ENCODE measurements at places on chromosomes 1 and 21.

DNA sequence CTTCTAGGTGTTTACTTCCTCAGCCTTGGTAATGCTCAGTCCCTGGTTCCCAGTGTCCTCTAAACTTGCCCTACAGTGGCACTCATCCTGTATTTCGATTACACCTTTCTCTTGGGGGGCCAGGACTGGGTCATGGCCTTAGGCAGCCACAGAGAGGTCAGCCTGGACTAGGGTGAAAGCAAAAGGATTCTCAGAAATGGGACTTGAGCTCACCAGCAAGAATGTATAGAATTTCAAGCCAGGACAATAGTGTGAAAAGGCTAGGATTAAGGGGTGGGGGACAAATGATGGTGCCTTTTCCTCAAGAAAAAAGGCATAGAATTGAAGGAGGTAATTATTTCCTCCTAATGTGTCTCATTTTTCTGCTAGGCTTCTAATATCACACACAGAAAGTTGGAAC is 166.8 kb upstream of the RUNX1 start:
- DNase-seq, result no peak

GRCh38 chr1:37875833-37876232 is 16.4 kb upstream of the MTF1 start:
- DNase-seq, result no peak

GRCh38 chr1:61388566-61388965 is 306.2 kb downstream of the NFIA start:
- DNase-seq, result no peak

DNA sequence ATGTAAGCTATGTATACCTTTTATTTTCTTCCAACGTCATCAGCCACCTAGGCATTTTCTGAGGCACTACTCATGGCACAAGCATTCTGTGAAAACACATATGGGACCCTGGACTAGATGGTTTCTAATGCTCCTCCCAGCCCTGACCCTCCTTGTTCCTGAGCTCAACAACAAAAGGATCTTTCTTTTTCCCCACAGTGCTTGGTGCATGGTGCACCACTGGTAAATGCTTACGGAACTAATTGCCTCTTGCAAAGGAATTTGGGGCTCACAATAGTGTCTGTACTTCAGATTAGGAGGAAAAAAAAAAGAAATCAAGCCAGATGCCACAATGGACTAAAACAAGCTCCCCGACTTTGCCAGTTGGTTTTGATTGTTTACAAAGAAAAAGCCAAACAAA is 390.5 kb downstream of the PLPP3 start:
- no peak for DNase-seq

DNA sequence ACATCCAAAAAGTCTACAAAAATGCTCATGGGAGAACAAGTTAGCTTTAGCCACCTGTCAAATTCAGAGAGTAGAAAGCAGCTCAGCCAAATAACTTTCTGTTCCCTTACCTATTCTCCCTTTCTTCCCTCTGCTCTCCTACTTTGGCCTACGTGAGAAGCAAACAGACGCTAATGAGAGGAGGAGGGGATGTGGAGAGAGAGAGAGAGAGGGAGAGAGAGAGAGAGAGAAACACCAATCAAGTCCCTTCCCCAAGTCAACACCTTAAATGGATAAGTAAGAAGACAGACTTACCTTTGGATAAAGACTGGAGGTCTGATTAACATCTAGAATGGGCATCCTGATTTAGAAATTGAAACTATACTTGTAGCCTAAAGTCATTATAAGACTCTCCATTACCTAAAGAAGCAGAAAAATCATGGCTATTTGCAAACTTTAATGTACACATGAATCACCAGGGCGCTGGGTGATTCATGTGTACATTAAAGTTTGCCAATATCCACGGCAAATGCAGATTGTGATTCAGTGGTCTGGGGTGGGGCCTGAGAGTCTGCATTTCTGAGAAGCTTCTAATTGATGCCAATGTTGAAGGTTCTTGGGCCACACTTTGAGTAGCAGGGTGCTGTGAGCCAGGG is 13.1 kb upstream of the DUSP12 start:
- DNase-seq, result no peak

DNA sequence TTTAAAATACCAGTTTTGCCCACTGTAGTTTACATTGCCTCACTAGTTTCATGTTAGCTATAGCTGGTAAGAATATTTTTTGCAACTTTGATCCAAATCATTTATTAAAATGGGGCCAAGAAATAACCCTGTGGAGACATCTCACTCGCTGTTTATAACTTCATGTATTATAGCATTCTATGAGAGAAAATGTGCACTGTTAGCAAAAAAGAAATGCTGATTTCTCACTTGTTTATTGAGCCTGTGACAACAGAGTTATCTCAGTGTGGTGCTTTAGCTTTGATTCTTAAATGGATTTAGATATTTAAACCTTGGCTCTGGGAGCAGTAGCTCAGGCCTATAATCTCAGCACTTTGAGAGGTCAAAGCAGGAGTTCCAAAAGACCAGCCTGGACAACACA is 127.9 kb downstream of the PIK3R3 start:
- DNase-seq, result no peak

DNA sequence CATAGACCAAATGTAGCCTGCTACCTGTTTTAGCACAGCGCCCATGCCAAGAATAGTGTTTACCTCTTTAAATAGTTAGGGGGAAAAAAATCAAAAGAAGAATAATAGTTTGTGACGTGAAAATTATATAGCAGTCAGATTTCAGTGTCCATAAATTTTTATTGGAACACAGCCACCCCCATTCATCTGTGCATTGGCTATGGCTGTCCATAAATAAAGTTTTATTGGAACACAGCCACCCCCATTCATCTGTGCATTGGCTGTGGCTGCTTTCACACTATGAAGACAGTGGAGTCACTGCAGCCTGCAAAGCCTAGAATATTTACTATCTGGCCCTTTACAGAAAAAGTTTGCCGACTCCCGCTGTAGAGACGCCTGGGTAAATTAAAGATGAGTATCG is 20.9 kb downstream of the EPHX1 start:
- no peak for DNase-seq

DNA sequence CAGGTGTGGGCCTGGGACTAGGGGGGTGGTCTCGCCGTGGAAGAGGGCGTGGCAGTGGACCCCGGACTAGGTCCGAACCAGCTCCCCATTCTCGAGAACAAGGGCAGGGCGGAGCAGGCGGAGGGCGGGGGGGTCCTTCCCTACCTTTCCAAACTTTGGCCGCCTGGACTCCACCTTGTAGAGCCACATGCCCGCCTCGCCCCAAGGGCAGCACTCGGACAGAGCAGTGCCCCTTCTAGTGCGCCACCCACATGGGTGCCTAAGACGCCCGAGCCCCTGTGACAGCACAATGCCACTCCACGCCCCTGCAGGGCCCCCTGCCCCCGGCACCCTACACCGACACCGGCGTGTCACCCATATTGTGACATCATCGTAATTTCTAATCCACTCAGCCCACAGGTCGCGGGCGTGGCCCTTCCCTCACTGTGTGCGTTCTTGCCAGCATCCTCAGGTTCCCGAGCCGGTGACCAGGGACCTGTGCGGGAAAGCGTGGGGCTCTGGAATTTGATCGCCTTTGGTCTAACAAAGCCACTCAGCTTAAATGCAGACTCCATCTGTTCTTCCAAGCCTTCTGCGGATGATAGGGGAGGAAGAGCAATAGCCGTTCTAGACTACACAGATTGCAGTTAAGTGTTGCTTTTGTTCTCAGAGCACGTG is 553 bp upstream of the STMN1 start:
- DNase-seq, result no peak

DNA sequence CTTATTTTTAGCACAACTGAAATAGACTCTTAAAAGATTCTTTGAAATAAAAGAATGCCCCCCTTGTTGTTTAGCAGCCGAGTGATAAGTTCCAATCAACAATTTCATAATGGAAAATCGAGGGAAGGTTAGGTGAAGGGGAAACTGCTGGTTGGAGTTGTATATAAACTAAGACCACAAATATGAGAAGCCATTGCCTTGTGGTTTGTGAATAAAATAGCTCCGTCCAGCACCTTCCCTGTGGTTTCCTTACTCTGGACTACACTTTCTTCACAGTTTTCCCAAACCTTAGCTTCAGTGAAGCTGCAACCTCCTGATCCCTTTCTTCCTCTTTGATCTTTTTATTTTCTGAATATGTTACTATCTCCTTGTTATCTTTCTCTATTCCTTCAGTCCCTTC is 6.7 kb upstream of the RAB3GAP2 start:
- DNase-seq, result no peak

DNA sequence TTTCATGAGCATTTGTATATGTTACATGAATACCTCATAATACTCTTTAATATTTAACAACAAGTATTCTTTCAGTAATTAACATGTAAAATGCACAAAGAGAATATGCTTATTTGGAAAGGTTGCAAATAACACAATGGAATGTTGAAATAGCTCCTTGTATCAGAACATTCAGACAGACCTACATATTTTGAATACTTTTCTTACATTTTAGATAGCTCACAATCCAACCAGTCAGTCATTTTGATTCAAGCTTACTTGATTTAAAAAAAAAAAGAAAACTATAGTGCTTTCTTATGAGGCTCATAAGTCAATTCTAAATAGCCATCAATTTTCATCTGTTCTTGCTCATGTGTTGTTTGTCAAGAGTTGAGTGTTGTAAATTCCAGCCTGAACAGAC is 518.8 kb downstream of the ADGRL2 start:
- no peak for DNase-seq

DNA sequence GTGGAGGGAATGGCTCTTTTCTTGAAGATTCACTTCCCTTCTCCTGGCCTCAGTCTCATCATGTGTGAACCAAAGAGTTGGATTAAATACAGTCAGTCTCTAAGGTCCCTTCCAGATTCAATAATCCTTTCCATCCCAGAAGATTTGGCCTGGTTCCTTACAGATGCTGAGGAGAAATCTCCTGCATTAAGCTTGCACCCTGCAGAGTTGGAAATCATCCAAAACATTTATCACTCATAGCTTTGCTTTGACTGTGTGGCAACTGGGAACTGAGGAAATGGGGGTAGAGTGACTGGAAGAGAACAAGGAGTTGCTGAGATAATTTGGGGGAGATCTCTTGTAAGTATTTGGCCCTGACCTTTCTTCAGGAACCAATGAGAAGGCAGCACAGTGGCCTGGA is 220.5 kb upstream of the SGIP1 start:
- no peak for DNase-seq

- no peak for DNase-seq
These were observed 169.8 kb upstream of the DUSP10 start for GRCh38 chr1:221911714-221912113.

- no peak for DNase-seq
These were observed 78.3 kb upstream of the SLC2A1 start for GRCh38 chr1:43036932-43037331.

DNA sequence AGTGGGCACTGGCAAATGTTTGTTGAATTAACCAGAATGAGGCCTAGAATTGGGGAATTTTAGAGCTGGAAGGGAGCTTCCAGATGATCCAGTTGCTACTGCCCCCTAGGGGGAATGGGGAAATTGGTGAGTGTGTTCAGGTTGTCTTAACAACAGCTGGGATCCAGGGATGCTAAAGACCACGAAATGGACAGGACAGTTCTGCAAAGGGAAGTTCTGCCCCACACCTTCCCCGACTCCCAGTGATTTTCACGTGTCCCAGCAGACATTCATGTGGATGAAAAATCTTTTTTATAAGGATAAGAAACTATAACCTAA is 33.9 kb downstream of the TRIM62 start:
- no peak for DNase-seq

- DNase-seq, result no peak
These were observed 3.6 kb downstream of the NHLH2 start for GRCh38 chr1:115837341-115837739.

- DNase-seq, result no peak
These were observed 32.9 kb downstream of the STYXL2 start for GRCh38 chr1:167126811-167127210.

GRCh38 chr1:119662034-119662437 is 14.0 kb upstream of the ZNF697 start:
- no peak for DNase-seq

DNA sequence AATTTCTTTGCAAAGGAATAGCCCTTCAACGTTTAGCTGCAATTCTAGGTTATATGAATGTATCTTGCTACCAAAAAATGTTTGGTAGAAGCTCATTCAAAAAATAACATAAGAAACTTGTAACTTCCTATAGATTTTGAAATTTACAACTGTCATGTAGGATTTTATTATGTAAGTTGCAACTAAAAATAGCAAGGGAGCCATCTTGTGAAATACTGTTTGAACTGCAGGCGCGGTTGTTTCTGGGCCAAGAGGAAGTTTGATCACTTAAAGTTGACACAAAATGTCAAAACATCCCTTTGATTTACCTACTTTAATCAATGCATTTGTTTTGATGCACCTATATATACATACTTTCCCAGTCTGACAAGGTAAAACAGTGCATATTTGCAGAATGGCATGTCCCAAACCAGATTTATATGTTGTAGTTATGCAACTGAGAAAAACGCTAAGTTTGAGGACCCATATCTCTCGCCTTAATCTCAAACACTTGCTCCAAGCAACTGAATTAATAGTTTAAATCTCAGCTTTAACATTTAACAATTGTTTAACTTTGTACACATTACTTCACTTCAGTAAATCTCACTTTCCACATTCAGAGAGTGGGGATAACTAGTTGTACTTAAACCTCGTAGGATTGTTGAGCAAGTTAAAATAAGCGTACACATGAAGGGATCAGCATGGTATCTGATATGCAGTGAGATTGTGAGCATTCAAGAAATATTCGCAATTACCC is 63.9 kb downstream of the KCNK2 start:
- DNase-seq, result no peak

DNA sequence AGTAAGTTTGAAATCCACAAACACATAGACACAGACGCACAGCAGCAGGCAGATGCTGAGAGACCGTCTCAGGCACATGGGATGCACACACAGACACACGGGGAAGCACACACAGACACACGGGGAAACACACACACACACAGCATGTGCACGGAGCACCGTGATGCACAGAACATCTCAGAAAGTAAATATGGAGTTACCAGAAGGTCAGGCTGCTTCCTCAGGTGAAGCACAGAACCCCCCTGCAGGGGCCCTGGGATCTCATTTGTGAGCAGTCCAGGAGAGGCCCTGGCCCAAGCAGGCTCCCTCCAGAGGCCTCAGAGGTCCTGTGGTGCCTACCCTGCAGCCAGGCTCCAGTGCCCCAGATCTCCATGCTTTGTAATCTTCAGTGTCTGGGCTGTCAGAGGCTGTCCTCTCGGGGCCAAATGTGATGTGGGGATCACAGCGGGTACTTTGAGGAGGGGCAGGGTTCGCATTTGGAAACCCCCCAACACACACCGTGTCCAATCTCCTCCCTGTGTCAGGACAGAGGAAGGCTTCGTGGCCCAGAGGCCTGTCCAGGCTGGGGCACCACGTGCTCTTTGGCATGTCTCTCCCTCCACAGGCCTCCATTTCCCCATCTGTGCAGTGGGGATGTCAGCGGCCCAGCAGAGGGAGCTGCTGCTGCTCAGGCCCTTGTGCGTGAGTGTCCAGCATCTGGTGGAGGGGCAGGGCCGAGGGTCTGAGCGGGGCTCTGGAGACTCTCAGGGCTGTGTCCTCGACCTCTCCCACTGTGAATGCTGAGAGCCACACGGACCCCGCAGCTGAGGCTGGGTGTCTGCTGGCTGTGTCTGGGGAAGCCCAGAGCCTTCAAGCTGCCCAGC is 23.0 kb upstream of the PRSS38 start:
- DNase-seq, result no peak

DNA sequence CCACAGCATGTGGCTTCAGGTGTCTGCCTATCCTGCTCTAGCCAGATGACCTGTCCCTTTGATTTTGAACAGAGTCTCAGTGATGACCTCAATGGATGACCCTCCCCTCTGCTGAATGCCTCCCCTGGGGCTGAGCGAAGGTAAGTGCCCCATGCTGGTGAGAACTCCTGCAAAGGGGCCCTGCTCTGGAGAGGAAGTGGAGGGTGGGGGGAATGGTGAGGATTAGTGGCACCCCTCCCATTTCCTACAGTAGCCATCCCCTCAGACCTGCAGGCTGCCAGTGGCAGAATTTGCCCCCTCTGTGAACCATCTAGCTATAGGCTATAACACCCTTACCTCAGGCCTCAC is 3.7 kb upstream of the PMVK start:
- DNase-seq, result no peak
